ENCODE measurements at places on chromosomes 3 and 15.

DNA sequence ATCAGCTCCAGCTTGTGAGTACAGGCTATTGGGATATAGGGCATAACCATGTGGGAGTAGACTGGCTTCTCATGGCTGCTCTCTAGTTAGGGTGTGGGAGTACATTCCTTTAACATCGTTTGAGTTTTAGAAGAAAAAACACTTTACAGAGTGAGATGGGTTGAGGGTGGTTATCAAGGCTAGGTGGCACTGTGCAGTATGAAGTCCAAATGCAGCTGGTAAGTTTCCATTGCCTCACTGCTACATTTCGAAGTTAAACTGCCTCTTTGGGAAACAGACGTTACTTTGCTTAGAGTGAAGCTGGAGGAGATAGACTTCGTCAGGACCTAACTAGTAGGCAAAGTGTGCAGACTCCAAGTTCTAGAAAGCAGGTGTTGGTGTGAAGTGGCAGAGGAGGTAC lies 192.4 kb downstream of the SQOR start:
- DNase-seq, result no peak

GRCh38 chr3:114586119-114586518 lies 292.3 kb downstream of the TIGIT start:
- DNase-seq, result no peak

DNA sequence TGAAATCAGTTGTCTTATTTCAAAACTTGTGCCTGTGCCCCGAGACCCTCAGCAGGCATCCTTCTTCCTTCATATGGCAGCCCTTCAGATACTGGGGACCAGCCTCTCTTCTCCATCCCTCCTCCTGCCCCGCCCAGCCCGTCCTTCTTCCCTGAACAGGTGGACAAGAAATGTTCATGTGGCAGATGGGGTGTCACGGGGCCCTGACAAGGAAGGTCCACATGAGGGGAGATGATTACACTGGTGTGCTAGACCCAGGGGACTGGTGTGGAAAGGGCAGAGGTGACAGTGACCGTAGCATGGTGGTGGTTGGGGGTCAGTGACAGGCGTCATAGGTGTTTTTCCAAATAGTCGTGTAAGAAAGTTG lies 150.9 kb downstream of the CHDH start:
- DNase-seq, result no peak

DNA sequence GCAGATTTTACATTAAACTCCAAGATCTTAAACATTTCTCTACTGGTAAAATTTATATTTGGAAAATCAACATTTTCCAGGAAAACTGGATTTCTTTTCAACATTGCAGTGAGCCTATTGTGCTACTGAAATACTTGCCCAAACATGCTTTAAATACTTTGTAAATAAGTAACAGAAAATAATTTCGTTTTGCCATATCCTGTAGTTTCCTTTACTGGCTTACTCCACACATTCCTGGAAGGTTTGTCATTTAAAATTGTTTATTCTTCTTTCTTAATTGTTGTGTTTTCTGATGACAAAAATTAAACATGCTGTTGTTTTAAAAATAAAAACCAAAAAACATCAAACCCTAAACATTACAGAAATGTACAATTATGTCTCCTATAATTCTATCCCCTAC lies 22.0 kb downstream of the ACAD11 start:
- DNase-seq, result no peak

GRCh38 chr15:70121624-70122302 lies 24.0 kb upstream of the TLE3 start:
- no peak for DNase-seq

- no peak for DNase-seq
Observed at GRCh38 chr15:89975482-89976245, 25.5 kb upstream of the ZNF710 start.

DNA sequence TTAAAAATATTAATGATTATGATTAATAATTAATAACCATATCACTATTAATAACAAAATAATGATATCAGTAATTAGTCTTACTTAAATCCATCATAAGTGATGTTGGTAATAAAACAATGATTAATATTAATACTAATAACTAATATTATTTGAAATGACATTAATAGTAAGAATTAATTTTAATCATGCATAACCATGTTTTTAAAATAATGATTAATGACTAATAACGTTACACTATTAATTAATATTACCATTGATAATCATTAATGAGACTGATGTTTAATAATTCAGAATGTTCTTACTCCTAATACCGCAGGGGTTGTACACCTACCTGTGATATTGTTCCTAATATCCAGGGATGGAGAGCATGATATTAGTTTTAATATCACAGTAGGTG lies 53.4 kb upstream of the FRG2C start:
- DNase-seq, result no peak
